ENCODE measurements at places on chromosomes 3 and 15. TPM values are rescaled to one million over a fixed set of nuclear protein-coding genes. Genes with fewer than 3 reads are reported as not detected.

DNA sequence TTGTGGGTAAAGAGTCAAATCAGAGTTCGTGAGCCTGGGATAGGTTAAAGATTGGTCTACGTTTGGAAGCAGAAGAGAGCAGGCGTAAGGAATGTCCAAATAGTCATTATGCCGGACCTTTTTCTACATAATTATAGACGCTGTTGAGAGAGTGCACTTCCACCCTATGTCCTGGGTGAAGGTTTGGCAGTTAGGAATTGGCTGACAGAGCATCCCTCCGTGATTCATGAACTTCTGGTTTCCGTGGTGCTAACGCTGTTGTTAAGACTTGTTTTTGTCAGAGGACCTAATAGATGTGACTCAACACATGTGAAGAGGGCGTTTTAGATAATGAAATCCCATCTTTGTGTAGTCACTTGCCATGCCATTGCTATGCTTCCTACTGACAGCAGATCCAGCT is 1.1 kb downstream of the EAF1 start:
- peak; percentile 33 for DNase-seq

DNA sequence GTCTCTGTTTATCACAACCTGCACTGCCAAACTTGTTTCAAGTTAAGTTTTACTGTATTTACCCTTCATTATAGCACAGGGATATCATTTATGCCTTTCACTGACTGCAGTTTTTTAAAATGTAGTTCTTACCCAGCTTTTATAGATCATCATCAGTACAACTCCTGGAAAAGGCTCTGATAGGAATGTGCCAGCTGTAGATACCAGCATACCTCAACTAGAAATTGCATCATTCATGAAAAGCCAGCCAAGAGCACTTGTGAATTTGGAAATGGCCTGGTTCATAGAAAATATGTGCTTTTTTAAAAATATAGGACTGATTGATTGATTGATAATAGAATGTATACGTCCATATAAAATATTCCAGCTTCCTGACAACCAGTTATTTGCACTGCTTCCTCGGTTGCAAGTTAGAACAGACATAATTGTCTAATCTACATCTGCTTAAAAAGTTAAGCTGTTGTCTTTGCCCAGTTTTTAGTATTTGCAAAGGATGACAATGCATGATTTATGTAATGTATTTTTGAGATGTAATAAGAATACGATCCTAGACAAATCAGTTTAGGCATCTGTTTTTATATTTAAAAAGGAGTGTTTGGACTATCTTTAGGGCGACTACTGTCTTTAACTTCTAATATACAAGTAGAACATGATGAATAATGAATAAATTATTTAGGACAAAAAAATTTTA is 58.5 kb downstream of the DCUN1D1 start:
- DNase-seq = no peak

Gene SATB1
- 268 TPM for total RNA-seq

GRCh38 chr3:152910211-152910610 is 75.3 kb downstream of the P2RY1 start:
- DNase-seq = no peak

DNA sequence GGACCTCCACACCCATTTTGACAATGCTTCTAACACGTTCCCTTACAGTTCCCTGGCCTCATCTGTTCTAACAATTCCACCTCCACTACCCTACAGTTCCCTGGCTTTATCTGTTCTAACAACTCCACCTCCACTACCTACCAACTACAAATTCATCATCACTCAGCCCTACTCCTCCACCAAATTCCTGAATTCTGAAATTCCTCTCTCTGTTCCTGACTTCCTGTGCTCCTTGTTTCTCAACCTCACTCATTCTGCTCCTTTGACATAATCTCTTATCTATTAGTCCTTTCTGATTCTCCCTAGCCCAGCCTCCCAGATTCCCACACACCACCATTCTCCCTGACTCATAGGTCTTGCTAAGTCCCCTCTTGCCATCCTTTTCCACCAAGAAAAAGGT is 22.5 kb downstream of the UPK1B start:
- no peak for DNase-seq

Gene DNAH1
- 18.1 TPM for total RNA-seq

DNA sequence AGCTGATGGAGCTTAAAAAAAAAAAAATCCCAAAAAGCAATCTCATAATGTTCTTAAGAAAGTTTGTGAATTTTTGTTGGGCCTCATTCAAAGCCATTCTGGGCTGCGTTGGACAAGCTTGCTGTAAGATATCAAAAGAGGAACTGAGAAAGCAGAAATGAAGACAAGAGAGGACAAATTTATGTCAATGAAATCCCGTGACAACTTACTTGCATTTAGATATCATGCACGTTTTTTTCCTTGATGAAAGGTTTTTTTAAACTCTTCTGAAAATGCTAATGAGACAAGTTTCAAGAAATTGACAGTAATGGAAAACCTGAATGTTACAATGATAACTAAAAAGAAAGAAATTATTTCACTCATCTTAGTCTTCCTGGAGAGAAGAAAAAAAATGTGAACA is 662.9 kb downstream of the SQOR start:
- DNase-seq = no peak

Gene STARD9
- total RNA-seq = 12.8 TPM

Gene SLC24A5
- total RNA-seq = not detected

Gene CPNE9
- not detected for total RNA-seq

GRCh38 chr3:120274739-120275167 is 10.3 kb downstream of the GPR156 start:
- no peak for DNase-seq

Gene PLCB2
- total RNA-seq = 133 TPM

Gene KIF15
- 62.2 TPM for total RNA-seq

DNA sequence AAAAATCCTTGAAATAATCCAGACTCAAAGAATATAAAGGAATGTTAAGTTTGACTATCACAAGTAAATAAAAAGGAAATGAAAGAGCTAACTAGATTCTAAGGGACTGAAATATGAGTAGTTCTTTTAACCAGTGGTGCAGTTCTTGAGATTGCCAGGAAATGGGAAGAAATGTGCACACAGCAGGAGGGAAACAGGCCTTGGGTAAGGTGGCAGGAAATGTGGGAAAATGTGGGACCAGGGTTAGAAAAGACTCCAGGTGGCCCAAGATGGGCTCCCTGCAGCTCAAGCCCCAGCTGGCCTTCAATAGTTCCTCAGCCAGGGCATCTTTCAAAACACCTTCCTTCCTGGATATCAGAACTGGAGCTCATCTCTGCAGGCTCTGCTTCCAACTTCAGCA is 181.3 kb downstream of the ISL2 start:
- no peak for DNase-seq

- peak; percentile 69 for DNase-seq
Observed at GRCh38 chr3:172595664-172596393, 72.6 kb upstream of the TNFSF10 start.

Gene CCDC80
- not detected for total RNA-seq

DNA sequence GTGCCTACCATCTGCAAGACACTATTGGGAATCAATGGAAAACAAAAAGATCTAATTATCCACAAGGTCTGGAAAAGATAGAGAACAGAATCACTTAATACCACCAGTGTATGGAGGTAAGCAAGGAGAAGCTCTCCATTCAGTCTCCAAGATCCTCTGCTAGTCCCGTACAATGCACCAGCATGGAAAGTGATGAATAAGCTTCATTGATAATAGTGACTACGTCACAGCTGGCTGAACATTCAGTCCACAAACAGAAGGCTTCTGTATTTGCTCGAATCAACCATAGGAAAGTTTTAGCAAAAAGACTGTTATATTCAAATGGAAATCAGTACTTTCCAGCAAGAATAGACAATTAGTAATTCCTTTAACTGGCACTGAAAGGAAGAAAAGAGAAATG is 42.9 kb downstream of the IGSF11 start:
- DNase-seq = no peak

DNA sequence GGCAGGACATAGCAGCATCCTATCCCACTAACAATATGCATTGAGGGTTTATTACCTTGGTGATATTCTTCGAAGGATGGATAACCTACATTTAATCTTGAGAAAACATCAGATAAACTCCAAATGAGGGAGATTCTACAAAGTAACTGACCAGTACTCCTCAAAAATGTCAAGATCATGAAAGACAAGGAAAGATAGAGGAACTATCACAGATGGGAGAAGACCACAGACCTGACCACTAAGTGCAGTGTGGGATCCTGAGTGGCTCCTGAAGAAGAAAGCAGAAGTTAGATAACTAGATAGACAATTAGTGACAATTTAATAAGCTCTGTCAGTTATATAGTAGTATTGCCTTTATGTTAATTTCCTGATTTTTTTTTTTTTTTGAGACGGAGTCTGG is 17.7 kb upstream of the CGNL1 start:
- no peak for DNase-seq

GRCh38 chr15:58486062-58486461 is 54.3 kb downstream of the LIPC start:
- no peak for DNase-seq

Gene PLA1A
- not detected for total RNA-seq

Gene COL6A5
- not detected for total RNA-seq

DNA sequence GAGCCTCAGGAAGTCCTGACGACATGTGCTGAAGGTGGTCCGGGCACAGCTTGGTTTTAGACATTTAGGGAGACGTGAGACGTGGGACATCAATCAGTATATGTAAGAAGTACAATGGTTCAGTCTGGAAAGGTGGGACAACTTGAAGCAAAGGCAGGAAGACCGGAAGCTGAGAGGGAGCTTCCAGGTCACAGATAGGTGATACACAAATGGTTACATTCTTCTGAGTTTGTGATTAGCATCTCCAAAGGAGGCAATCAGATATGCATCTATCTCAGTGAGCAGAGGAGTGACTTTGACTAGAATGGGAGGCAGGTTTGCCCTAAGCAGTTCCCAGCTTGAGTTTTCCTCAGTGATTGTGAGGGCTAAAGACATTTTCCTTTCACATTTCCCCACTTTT is 282.1 kb downstream of the RYR3 start:
- no peak for DNase-seq

DNA sequence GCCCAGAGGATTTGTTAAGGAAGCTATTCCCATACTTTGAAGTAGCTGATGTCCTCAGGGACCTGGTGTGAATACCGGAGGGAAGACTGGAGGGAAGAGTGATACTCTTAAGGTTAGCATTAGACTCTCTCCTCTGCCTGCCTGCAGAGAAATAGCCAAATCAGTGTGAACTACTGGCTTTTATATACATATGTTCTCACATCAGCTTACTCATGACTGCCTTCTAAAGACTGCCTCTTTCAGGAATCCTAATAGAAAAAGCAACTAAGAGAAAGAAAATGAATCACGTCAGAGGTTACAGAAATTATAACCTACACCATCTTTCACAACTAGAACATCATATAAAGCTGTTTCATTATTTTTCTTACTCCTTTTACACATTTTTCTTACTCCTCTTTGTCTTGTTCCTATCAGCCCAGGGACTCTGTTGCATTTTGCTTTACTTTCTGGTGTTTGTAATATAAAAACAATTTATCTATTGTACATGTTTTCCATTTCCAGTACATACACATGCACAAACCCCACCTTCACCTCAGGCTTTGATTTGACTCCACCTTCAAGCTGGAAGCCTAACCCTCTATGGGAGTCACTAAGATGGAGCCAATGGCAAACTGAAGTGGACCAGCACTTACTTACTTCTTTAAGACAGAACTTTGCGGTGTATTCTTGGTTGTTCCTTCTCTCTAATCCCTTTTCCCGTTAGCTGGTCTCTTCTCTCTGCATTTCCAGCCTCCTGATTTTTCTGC is 257.7 kb upstream of the UBE2E1 start:
- no peak for DNase-seq

DNA sequence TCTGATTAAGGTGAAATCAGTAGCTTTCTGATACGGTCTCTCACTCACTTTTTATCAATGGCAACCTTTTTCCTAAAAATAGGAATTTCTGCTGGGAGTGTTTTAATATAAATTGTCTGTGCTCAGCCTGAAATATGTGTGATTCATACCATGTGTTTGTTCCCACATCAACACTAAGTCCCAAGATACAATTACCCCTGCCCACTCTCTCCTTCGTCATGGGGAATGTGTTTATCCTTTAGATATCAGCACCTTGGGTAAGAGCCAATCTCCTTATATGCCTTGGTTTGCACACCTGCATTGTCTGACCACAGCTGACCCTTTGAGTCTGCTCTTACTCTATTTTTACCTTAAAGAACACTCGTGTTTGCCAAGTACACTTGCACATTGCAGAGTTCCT is 356.4 kb downstream of the LPP start:
- DNase-seq = no peak

DNA sequence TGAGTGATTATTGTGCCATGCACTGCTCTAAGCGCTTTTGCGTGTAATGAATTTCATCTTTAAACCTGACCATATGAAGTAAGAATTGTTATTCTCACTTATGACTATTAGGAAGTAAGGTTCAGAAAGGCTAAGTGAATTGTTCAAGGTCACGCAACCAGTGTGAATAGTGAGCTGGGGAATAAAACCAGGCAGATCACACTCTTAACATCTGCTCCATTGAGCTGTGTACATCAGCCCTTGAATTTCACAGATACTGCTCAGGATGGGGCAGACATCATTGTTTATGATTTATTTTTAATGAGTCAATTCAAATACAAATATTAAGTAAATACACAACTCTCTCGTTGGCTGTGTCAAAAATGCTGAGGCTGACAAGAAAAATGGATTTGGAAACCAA is 184.5 kb downstream of the FNDC3B start:
- DNase-seq = no peak

Gene CYP19A1
- not detected for total RNA-seq

DNA sequence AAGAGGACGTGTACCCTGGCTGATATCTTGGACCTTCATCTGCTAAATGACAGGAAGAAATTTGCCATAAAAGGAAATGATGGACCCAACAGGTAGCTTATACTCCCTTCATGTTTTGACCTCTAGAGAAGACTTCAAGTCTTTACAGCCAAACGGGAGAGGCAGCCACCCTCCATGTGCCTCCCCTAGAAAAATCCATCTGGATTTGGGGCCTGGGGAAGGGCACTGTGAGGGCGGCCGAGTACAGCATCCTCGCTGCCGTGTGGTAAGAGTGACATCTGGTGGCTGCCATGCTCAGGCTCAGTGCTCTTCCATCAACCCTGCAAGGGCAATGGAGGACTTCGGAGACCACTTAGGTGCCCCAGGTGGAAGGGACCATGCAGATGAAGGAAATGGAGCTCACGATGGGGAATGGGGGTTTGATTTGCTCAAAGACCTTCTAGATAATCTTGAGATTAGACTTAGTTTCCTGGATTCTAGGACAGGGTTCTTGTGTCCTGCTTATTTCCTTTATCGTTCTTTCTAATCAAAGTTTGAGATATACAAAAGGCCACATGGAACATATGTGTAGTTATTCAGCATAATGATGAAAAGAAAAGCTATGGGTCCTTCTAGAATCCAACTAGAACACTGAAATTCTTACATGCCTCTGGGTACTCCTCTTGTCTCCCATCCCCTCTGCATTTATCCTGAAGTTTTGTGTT is 44.4 kb downstream of the AQP9 start:
- DNase-seq = peak; percentile 40

Gene DAZL
- not detected for total RNA-seq

- no peak for DNase-seq
Observed at GRCh38 chr15:86021281-86022264, 58.1 kb upstream of the AGBL1 start.

Gene CNTN4
- total RNA-seq = not detected

All from activated CD8-positive, alpha-beta T cell treated with anti-CD3 and anti-CD28 coated beads, Interleukin-2, amount 10 ng/mL, durations not matched to agents 7 days and 5 days (primary cell).